ENCODE measurements at places on chromosomes 6 and 20. TPM values are rescaled to one million over a fixed set of nuclear protein-coding genes. Genes with fewer than 3 reads are reported as not detected.

MAP3K4 gene
- 22.1 TPM for total RNA-seq

CCHCR1 gene
- total RNA-seq: 10.2 TPM

DEFB121 gene
- not detected for total RNA-seq

NRN1 gene
- total RNA-seq: 1.0 TPM

PROKR2 gene
- not detected for total RNA-seq

HSPA1L gene
- 1.1 TPM for total RNA-seq

TGM3 gene
- total RNA-seq: not detected

STMND1 gene
- total RNA-seq: 0.16 TPM

ELOVL4 gene
- total RNA-seq: 10.4 TPM

TENT5A gene
- 17.8 TPM for total RNA-seq

C6orf58 gene
- total RNA-seq: not detected

ID4 gene
- 12.0 TPM for total RNA-seq

TCP11 gene
- not detected for total RNA-seq

CST7 gene
- total RNA-seq: 0.25 TPM

MYLK2 gene
- 3.1 TPM for total RNA-seq

TMEM170B gene
- total RNA-seq: 1.5 TPM

SPEF1 gene
- total RNA-seq: 0.45 TPM

PTK6 gene
- 0.18 TPM for total RNA-seq

PGC gene
- not detected for total RNA-seq

PGM3 gene
- total RNA-seq: 151 TPM

TMEM239 gene
- not detected for total RNA-seq

OR2H1 gene
- not detected for total RNA-seq

OR2B2 gene
- total RNA-seq: not detected

HLA-DPA1 gene
- 0.50 TPM for total RNA-seq

COL11A2 gene
- total RNA-seq: 1.3 TPM

B3GALT4 gene
- total RNA-seq: 1.8 TPM

RBPJL gene
- not detected for total RNA-seq

CDSN gene
- total RNA-seq: 0.22 TPM

PDYN gene
- total RNA-seq: not detected

PNISR gene
- 62.2 TPM for total RNA-seq

MACROD2 gene
- total RNA-seq: 2.4 TPM
